ENCODE measurements at places on chromosomes 4 and X.

- no peak for DNase-seq
Measured at GRCh38 chr4:125104616-125105015, 210.1 kb upstream of the FAT4 start.

- no peak for DNase-seq
Measured at GRCh38 chr4:139559687-139560086, 3.7 kb upstream of the SETD7 start.

- DNase-seq = no peak
Measured at GRCh38 chr4:124713185-124713592, 657 bp upstream of the ANKRD50 start.

- DNase-seq = no peak
Measured at GRCh38 chr4:128483041-128483440, 195.4 kb upstream of the PGRMC2 start.

DNA sequence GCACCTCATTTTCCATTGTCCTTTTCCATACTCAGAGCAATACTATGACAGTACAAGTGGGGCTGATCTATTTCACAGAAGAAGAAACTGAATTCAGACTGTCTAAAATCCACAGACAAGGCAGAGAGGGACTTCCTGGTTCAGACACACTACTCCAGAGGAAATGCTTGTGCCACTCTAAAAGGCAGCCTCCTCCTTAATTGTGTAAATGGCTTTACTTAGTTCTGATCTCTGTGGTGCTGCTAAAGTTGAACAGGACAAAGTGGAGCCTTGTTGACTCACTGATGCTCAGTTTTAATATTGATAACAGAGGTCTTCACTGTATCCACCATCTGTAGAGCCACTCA is 122.4 kb downstream of the KIT start:
- DNase-seq = no peak

DNA sequence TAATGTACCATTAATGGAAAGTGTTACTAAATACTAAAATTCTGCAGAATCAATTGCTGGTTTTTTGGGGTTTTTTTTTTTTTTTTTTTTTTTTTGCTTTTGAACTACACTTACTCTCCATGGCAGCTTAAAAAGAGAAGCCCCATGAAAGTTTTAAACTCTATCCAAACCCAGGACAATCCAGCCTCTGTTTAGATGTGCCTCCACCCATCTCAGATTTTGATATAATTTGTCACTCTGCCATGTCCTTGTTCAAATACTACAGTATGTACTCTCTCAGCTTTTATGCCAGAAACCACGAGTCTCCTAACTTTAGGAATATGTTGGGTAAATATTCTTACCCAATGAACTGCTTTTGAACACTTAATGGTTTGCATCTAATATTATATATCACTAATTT is 84.2 kb downstream of the COL25A1 start:
- DNase-seq = no peak

GRCh38 chr4:184587221-184587620 is 62.0 kb downstream of the CASP3 start:
- DNase-seq = no peak

GRCh38 chr4:149005191-149005590 is 563.0 kb upstream of the NR3C2 start:
- DNase-seq = no peak

DNA sequence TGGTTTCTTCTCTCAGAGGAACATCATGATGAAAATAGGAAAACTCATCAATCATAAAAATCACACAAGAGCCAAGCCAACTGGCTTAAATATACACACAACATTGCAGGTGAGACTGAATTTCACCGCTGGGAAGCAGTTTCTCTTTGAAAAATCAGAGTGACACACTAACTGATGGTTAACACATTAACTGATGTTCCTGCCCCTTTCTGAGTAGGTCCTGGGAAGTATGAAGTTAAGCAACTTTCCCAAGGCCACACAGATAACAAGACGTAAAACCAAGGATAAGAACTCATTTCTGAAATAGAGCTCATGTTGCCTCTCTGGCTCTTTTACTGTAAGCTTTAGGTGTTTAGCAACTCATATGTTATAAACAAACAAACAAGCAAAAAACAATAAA is 813.7 kb upstream of the HS3ST1 start:
- DNase-seq = no peak

- DNase-seq = no peak
Measured at GRCh38 chr4:183011213-183011907, 87.7 kb upstream of the WWC2 start.

- DNase-seq = no peak
Measured at GRCh38 chr4:55610381-55610780, 18.3 kb upstream of the PDCL2 start.

DNA sequence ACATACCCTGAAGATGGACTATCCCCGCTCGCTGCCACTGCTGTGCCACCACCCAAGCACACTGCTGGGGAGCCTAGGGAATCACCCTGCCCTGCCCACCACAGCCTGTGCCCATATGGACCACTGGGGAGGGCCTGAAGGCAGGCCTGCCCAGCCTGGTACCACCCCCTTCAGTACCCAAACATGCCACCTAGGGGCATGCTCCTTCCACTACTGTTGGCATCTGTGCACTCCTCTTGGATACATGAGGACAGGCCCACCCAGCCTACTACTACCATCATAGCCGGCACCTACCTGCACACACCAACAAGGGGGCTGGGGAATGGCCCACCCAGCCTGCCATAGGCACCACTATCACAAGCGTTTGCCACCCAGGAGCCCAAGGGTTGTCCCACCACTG is 30.1 kb upstream of the PRDX4 start:
- DNase-seq = no peak

- DNase-seq = no peak
Measured at GRCh38 chrX:107450823-107451509, 1.5 kb downstream of the FRMPD3 start.

GRCh38 chrX:9627922-9628321 is 137.7 kb downstream of the GPR143 start:
- DNase-seq = no peak

GRCh38 chrX:37776283-37776986 is 3.4 kb upstream of the CYBB start:
- DNase-seq = no peak

GRCh38 chr4:146329050-146329716 is 114.8 kb downstream of the REELD1 start:
- no peak for DNase-seq

GRCh38 chr4:156983366-156983765 is 11.8 kb upstream of the PDGFC start:
- no peak for DNase-seq

GRCh38 chr4:119667802-119668201 is 39.2 kb upstream of the PDE5A start:
- DNase-seq = no peak

GRCh38 chr4:171340258-171340657 is 472.9 kb upstream of the GALNTL6 start:
- DNase-seq = no peak

- DNase-seq = no peak
Measured at GRCh38 chr4:174222266-174222872, 61.1 kb downstream of the FBXO8 start.

DNA sequence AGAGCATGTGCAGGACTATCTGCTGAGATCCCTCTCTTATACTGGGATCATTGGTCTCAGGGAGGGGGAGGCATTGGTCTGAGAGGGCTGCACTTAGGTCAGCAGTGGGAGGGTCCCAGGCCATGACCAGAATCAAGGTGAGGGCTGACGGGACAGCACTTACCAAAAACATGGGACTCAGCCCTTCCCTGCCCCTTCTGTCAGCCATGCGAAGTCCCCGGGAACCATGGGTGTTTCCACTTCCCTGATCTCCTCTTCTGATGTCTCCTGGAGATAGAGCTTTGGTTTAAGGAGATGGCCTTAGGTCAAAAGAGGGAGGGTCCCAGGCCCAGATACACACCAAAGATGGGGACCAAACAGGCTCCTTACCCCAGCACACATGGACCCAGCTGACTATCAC is 12.9 kb upstream of the HSFX1 start:
- DNase-seq = no peak

- DNase-seq = no peak
Measured at GRCh38 chr4:118224243-118224829, 128.5 kb downstream of the PRSS12 start.

GRCh38 chr4:166594326-166594946 is 639.9 kb downstream of the SPOCK3 start:
- no peak for DNase-seq

GRCh38 chrX:8084006-8084405 is 87.1 kb downstream of the VCX2 start:
- no peak for DNase-seq

- DNase-seq = no peak
Measured at GRCh38 chrX:79167462-79167861, 23.0 kb downstream of the GPR174 start.

GRCh38 chrX:57282568-57282967 is 3.9 kb upstream of the FAAH2 start:
- no peak for DNase-seq

DNA sequence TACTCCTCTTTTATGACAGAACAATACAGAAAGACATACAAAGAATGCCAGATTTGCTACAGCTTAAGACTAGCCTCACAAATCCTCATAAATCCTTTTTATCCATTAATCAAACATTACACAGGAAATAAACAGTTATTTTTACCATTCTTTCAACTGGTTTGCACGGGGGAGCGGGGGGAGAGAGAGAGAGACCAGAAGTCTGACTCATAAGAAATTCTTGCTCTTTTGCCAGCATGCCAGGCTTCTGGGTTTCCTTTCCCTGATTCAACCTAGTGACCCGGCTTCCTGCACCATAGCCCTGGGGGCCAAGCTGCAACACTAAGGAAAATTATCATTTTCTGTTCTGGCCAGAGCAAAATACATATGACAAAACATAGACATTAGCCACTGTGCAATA is 6.8 kb upstream of the RRAGB start:
- DNase-seq = no peak

DNA sequence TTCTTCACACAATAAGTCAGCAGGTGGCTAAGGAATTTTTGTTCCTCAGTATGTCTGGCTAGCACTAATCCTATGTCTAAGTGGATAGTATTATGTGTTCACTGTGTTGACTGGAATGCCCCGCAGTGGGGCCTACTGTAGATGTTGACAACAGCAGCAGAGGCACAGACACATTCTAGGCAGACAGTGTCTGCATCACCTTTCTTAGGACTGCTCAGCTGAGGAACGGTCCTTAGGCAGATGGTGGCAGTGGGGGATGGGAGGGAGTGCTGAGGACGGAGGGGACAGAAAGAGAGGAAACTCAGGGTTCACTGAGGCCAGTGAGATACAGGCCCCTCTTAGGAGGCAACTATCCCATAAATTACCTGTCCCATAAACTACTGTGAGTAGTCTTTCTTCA is 44.6 kb upstream of the LEF1 start:
- no peak for DNase-seq

- DNase-seq = no peak
Measured at GRCh38 chrX:84156821-84157220, 31.2 kb downstream of the RPS6KA6 start.

DNA sequence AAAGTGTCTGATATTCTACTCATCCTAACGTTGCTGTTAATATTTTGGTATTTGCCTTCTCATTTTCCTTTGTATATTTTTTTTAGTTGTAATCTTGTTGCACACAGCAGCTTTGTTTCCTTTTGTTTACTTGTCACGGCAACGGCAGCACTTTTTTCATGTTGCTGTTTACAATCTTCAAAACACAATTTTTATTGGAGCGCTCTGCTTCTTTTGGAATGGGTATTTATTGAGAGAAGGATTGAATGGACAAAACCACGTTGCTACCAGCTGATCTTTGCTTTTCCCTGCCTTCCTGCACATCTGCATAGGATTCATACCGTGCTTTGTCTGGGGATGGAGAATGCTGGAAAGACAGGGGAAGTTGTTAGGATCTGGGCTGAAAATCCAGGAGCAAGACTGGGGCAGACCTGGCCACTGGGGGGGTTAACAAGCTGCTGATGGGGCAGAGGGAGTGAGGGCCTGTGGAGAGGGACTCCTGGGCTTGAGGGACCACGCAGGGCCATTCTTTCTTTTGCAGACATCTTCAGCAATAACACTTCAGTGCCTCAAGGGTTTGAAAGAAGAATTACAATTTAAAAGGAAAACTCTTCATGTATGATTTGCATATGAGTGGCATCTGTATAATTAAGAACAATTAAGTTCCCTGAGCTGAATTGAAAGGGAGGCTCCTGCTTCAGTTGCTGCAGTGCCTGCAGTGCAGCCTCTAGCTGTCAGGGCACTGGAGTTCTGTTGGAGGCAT is 69.8 kb downstream of the TMEM131L start:
- no peak for DNase-seq

- no peak for DNase-seq
Measured at GRCh38 chrX:93695981-93696380, 22.0 kb downstream of the FAM133A start.

GRCh38 chr4:80967346-80967745 is 63.2 kb upstream of the BMP3 start:
- DNase-seq = no peak

GRCh38 chrX:51803833-51804232 is 60.6 kb downstream of the GSPT2 start:
- no peak for DNase-seq

GRCh38 chr4:28432348-28433025 is 1571.8 kb downstream of the STIM2 start:
- DNase-seq = no peak

DNA sequence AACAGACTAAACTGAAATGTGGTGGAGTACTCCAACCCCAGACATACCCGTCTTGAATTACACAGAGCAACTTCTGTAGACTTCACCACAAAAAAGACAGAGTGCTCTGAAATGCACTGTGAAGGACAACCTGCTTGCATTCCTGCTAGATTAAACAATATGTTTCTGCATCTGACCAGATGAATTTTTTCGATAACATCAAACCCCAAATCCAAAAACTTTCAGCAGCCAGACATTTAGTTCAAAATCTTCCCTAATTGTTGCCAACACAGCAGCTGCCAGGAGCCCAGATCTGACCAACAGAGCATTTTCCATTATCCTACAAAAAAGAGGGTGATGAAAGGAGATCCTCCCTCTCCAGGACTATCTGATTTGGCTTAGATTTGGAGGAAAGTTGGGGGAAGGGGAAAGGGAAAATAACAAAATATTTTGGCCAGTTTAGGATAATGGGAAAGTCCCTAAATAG is 356.5 kb downstream of the PDGFC start:
- no peak for DNase-seq

DNA sequence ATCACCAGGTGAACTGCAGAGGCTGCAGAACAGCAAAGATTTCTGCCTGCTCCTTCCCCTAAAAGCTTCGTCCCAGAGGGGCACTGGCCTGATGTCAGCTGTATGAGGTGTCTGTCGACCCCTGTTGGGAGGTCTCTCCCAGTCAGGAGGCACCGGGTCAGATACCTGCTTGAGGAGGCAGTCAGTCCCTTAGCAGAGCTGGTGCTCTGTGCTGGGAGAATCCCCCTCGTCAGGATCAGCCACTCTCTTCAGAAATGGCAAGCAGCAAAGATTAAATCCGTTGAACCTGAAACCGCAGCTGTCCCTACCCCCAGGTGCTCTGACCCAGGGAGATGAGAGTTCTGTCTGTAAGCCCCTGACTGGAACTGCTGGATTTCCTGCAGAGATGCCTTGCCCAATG is 1166.3 kb upstream of the ADGRL3 start:
- no peak for DNase-seq

DNA sequence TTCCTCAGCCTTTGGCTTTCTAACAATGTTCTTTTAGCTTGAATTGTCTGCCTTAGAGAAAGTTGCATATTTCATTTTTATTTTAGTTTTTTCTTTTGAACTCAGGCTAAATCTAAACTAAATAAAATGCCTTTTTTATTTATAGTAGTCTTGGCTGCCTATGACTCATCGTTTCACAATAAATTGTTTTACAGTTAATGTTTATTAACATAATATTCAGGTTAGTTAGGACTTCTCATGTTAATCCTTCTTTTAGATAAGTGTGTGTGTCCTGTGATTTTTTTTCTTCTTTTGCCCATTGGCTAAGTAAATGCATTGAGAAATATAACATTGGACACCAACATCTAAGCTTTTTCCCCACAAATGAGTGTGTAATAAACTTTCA is 1.6 kb downstream of the RP2 start:
- no peak for DNase-seq
